LoVo (cell line): ENCODE measurements at places on chromosomes 6 and 20.

DNA sequence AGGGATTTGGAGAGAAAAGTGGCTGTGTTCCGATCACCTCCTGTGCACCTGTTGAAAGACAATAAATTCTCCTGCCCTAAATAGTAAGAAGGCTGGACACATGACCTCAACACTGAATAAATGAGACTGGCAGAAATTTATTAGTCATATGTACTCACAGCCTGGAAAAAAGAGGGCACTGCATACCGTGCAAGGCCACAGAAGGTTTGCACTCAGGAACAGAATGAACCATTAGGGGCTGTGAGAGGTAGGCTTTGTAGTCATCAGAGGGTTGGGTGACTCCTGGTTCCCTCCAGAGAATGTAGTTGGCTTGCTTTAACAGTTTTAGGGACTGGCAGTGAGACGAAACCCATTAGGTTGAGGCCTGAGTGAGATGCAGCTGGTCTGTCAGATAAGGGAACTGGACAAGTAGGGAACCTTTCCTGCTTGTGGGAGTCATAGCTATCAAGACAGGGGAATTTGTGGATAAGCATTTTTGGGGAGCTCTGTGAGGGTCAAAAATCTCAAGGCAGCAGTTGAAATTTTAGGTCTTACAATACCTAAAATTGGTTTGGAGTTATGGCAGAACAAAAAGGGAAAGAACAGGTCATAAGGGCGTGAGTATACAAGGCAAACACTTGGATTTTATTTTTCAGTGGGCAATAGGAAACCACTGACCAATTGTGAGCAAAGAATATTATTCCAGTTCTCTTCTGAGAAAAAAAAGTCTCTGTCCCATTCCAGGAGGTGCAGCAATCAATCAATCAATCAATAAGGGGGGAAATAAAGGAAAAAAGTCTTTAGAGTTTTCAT, 67.9 kb upstream of the BTN3A2 start:
- no peak for DNase-seq

- no peak for DNase-seq
These were observed 325.9 kb downstream of the COL12A1 start for GRCh38 chr6:74879976-74880375.

DNA sequence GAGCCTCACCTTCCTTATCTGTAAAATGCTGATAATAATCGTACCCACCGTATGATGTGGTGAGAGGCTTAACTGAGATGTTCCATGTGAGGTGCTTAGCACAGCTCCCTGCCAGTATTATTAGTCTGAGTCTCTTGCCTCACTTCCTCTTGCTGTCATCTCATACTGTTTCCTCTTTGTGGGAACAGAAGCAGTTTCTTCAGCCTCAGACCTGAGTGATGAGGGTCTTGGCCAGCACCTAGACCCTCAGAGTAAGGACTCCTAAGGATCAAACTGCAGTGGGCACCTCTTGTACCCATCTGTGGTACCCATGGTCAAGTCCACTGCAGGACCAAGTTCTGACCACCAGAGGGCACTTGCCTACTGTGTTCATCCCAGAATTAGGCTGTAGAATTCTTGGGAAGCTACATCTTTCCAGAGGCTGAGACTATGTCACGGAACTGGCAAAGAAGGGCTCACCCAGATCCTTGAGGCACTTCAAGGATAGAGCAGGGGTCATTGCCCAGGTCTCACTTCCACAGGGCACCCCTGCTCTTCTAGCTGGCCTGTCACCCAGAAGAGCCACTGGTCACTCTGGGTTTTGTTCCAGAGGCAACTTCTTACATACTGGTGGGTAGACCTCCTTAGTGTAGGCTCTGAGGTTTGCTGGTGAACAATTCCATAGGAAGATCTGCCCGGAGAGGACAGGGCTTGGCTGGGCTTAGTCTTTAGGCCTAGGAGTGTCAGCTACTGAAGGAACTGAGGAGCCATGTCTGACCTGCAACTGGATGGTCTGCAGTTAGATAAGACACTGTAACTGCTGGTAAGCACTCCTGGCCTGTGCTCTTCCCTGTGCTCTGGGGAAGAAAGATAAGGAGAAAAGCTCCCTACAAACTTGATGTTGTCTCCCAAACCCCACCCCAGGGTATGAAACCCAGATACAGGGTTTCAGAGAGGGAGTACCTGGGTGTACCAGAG, 20.6 kb upstream of the SGK2 start:
- DNase-seq = peak; percentile 43

GRCh38 chr6:140766999-140767398, 1365.7 kb upstream of the GJE1 start:
- DNase-seq = no peak

- no peak for DNase-seq
These were observed 149.1 kb upstream of the AGPAT4 start for GRCh38 chr6:161422710-161423680.

- no peak for DNase-seq
These were observed 761.7 kb upstream of the FLRT3 start for GRCh38 chr20:15099130-15099529.

- DNase-seq = no peak
These were observed 526.6 kb upstream of the IRAK1BP1 start for GRCh38 chr6:78340755-78341154.

- no peak for DNase-seq
These were observed 113.2 kb downstream of the TMEM170B start for GRCh38 chr6:11650711-11651110.

GRCh38 chr20:39259010-39259803, 297.1 kb downstream of the DHX35 start:
- DNase-seq = no peak

DNA sequence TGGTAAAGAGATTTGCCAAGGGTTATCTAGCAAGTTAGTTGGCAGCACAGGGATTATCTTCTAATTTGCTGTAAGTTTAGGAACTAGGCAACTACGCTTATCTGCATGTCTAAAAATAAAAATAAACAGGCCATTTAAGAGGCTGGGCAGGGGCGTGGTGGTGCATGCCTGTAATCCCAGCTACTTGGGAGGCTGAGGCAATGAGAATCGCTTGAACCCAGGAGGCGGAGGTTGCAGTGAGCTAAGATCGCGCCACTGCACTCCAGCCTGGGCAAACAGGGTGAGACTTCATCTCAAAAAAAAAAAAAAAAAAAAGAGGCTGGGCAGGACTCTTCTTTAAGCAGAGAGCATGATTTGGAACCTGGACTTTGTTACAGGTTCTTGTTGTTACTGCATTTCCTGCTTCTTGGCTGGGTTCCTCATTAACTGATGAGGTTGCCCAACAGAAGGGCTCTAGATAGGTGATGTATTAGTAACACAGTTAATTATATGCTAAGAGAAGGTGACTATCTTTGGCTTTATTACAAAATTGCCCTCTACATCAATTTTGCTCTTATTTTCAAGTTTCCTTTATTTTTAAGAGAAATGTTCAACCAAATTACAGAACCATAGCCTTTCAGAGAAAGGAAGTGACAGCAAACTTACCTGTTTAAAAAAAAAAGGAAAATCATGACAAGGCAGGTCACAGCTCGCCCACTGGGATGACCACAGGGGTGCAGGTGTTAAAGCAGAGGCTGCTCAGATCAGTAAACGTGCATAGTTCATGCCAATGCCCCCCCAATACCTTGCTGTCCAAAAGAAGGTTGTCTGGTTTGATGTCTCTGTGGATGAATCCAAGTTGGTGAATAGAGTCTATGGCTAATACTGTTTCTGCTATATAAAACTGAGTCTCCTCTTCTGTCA, 32.5 kb downstream of the STK38 start:
- DNase-seq = no peak

DNA sequence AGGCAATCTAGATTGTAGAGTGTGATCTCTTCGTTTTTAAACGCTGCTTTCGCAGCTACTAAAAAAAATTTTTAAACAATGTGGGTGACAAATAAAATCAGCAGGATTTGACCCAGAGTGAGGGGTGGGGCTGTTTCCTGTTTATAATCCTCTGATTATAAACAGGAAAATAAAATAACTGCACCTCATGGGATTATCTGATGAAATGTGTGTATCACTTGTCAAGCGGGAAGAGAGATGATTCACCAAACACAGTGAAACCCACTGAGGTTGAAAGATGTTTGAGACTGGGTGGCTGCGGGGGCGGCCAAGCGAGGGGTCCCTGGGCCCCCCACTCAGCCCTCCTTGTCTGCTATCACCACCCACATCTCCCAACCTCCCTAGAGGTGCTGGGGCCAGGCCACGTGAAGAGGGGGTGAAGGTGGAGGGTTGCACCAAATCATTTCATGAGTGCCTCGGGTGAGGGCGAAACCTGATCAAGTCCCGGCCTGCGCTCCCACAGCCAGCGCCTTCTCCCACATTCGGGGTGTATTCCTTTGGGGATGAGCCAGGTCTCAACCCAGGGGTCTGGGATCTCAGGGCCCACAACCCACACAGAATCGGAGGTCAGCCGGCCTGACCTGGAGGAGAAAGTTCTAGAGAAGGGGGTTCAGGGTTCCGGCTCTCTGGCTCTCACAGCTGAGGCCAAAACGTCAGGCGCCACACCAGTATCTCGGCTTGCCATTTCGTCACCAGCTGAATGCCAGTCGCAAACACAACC, 212.5 kb downstream of the BMP7 start:
- no peak for DNase-seq
